ENCODE measurements at places on chromosomes 5 and 9.

GRCh38 chr9:98913705-98914104 is 30.0 kb upstream of the COL15A1 start:
- no peak for DNase-seq

GRCh38 chr5:11301171-11301570 is 540.1 kb upstream of the DAP start:
- DNase-seq = no peak

- DNase-seq = no peak
Measured at GRCh38 chr9:100341889-100342288, 10.9 kb downstream of the TEX10 start.

- DNase-seq = no peak
Measured at GRCh38 chr9:78884611-78885150, 587.8 kb downstream of the PSAT1 start.

DNA sequence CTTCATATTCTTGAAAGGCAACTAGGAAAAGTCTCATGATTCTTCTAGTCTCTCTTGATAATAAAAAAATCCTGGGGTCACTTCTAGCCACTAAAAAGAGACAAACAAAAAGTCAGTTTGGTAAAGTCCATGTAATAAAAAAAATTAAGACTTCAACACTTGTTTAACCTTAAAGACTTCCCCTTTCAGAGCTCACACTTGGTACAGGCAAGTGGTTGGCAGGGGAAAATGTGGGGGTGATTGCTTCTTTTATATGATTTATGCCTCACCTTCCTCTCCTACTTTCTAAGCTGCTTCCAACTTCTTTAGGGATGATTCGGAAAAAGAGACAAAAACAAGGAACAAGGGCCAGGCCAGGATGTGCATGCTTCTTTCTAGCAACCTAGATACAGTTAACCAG is 5.1 kb upstream of the ERCC6L2 start:
- no peak for DNase-seq

GRCh38 chr5:138978080-138978479 is 102.9 kb upstream of the LRRTM2 start:
- DNase-seq = no peak

- no peak for DNase-seq
Measured at GRCh38 chr5:72698481-72698880, 118.0 kb upstream of the TNPO1 start.

GRCh38 chr5:171496456-171496855 is 77.0 kb downstream of the FGF18 start:
- no peak for DNase-seq

DNA sequence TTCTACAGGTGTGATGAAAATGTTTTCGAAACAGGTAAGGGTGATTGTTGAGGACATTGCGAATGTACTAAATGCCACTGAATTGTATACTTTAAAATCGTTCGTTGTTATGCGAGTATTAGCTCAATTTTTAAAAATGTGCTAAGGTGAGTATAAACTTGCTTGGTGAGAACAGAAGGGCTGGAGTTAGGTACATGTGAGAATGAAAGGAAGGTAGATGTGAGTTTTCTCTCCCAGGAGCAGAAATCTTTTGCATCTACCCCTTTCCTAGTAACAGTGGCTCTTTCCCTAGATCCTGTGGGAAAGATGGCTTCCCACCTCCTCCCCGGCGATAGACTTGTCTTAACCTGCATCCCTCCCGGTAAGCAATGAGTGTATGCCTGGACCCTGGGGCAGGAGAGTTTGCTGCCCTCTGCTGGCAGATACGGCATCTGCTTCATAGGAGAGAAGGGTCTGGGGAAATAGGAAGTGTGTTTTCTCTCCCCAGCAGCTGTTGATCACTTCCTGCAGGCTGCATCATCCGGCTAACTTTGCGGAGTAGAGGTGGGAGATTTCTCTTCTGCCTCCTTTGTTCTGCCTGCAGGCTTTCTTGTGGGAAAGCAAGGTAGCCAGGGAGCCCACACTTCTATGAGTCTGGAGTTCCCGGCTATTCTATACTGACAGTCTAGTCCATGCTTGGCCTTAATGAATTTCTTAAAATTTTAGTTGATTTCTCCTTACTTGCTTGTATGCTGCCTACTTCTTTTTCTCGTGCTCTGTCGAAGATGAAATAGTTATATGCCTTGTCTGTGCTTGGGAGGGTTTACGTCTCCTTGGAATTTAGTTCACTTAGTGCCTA is 373.3 kb upstream of the SEMA6A start:
- DNase-seq = no peak

DNA sequence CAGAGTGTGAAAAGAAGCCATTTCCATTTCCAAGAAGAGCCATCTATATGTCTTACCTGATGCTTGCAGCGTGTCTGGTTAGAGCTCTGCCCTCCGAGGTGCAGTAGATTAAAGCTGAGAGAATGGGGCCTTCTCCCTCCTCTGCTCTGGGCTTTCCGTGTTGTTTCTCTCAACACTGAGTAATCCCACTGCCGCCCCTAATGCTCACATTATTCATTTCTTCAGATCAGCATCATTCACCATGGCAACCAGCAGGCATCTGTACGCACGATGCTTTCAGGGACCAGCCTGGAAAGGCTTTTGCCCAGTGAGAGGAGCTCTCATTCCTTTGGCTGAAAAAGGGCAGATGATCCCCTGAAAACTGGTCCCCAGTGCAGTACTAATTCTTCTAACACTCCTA is 79.6 kb downstream of the CYFIP2 start:
- DNase-seq = no peak

GRCh38 chr5:124650147-124650561 is 96.3 kb downstream of the ZNF608 start:
- no peak for DNase-seq

DNA sequence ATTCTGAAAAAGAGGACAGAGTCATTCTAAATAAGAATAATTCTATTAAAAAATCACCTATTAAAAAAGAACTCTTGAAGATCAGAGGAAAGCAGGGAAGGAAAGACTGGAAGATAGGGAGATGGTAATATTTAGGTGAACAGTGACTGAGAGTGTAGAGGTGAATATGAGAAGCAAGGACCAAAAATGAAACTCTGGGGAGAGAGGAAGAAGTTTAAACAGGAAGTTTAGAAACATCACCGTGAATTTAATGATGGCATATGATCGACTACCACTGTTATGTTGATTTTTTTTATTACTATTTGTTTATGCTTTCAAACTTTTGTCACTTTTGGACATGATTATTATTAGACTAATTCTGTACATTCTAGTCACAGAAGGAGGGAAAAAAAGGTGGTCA is 1.7 kb upstream of the SPINK6 start:
- DNase-seq = no peak

DNA sequence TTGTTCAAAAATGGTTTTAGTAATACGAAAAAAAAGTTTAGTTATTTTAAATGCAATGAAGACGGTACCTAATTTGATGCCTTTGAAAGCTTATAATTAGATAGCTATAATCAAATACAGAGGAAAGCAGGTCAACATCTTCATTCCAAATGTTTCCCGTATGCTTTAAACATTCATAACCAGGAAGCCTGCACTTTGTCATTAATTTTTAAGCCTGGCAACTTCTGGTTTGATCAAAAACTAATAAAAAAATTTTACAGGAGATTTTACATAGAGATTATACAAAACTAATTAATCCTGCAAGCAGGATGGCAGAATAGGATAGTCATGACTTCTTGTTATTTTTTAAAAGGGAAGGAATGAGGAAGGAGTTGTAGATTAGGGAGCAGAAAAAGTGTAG is 353.0 kb downstream of the FBXL17 start:
- no peak for DNase-seq

DNA sequence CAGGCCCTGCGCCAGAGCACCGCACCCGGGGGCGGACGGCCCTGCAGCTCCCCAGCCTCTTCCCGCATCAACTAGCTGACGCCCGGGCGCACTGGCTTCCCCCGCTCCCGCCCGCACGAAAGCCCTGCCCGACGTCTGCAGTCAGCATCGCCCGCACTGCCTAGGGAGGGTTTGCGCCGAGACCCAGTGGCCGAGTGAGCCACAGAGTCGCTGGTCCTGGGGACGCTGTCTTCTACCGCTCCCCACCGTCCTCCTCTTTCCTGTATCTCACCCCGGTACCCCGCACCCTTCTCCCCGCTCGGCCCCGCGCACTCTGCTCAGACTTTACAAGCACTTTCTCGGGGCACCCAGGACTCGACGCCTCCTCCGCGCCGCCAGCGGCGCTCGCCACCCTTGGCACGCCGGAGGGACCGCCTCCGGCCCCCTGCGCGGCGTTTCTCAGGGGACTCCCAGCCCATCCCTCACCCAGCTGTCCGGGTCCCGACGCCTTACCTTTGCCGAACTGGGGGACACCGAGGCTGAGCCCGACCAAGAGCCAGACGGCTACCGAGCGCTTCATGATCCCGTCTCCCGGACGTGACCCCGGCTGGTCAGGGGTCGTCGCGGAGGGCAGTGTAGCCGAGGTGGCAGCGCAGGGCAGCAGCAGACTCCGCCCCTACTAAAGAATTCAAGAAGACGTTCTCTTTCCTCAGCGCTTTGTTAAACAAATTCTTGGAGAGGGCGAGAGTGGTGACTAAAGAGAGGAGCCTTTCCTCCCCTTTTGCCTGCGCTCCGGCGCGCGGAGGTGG is 670 bp downstream of the EDIL3 start:
- no peak for DNase-seq

DNA sequence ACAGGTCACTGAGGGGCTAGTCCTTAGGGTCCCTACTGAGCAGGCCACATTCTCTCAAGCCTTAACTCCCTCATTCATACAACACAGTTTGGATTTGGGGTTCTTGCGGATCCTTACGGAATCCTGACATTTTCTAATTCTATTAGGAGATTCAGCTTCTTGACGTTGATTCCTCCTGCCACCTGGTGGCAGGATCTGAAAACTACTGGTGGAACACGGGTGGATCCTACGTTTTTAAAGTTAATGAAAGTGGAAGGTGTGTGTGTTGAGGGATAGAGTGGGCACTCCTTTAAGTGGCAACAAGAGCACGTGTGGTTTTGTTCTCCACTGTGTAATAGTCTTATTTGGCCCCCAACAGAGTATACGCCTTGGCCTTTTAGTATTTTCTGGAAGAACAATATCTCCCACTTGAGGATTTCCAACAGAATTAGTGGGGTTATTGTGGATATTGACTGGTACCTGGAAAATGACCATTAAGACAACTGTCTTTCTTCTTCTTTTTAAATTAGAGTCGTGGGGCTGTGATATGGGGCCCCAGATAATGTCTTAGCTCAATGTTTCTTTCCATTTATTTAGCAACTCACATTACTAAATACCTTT is 25.2 kb downstream of the SLC28A3 start:
- no peak for DNase-seq

GRCh38 chr5:72654231-72654630 is 147.0 kb upstream of the ZNF366 start:
- no peak for DNase-seq

- no peak for DNase-seq
Measured at GRCh38 chr9:69885474-69885929, 64.9 kb downstream of the CFAP95 start.

GRCh38 chr5:64814073-64814472 is 45.3 kb downstream of the CWC27 start:
- DNase-seq = no peak

DNA sequence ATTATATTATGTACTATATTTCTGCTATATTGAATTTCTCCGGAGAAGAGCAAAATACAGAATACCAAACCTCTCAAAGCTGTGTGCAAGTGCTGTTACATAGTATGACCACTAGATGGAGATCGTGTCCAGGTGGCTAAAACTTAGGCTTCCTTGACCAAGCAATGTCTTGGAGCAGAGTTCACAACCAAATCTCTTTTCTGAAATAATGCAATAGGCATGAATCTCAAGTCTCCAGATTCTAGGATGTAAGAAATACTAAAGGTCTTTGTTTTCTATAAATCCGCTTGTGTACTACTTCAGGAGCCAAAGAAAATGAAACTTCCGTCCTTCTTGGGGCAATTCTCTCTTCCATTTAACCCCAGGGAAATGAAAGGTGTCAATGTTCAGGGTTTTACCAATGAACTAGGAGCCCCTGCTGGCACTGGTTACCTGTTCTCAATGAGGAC is 181.5 kb upstream of the RAI14 start:
- DNase-seq = no peak

- DNase-seq = no peak
Measured at GRCh38 chr5:138972836-138973235, 97.7 kb upstream of the LRRTM2 start.

- no peak for DNase-seq
Measured at GRCh38 chr9:114429488-114429887, 41.7 kb upstream of the AKNA start.

GRCh38 chr9:33230756-33231622 is 9.0 kb upstream of the SPINK4 start:
- DNase-seq = no peak

- DNase-seq = no peak
Measured at GRCh38 chr5:157038568-157039187, 20.2 kb downstream of the HAVCR1 start.

- no peak for DNase-seq
Measured at GRCh38 chr5:76422227-76422626, 19.1 kb downstream of the IQGAP2 start.

Measured in stimulated activated CD8-positive, alpha-beta memory T cell treated with anti-CD3 and anti-CD28 coated beads, Interleukin-4, amount 100 ng/mL, for 1 hour (primary cell).